Fibroblast of upper back skin (primary cell): ENCODE measurements at places on chromosomes 7 and 10.

GRCh38 chr10:119246862-119247549, 39.6 kb downstream of the GRK5 start:
- peak; percentile 70 for DNase-seq

DNA sequence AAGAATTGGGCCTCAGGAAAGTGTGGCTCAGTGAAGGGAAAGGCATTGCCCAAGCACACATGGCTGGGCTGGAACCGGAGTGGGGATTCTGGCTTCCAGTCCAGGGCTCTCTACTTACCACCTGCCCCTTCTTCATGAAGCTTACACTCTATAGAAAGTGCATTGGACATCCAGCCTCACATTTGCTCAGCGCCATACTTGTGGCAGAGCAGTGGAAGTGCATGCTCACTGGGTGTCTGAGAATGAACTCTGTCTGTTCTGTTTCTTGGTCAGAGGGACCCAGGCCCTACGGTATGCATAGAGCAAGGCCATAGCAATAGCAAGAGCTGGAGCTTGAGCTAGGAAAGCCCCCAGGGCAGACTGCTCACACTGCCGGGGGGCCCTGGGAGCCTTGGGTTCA, 1253.5 kb downstream of the TYW1 start:
- no peak for DNase-seq

DNA sequence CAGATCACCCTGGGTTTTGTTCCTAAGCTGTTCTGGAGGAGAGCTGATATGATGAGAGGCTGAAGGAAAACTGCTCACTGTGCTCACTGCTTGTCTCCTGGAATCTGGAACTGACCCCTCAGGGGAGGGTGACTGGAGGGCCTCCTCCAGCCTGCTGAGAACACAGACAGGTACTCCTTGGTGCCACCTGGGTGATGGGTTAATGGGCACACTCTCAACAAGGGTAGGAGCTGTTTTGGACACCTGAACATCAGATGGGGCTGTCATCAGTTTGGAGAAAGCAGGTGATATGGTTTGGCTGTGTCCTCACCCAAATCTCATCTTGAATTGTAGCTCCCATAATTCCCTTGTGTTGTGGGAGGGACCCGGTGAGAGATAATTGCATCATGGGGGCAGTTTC, 58.1 kb upstream of the SORCS3 start:
- DNase-seq = no peak

- no peak for DNase-seq
Measured at GRCh38 chr10:43394868-43395267, 14.1 kb downstream of the HNRNPF start.

- no peak for DNase-seq
Measured at GRCh38 chr7:116045532-116045931, 15.0 kb upstream of the TFEC start.
